ENCODE measurements at places on chromosomes 4 and X. TPM values are rescaled to one million over a fixed set of nuclear protein-coding genes. Genes with fewer than 3 reads are reported as not detected.

Gene SLC25A43
- 14.1 TPM for total RNA-seq

- no peak overlapping the region for H3K27ac ChIP-seq
- DNase-seq, result no peak
- H3K27me3 ChIP-seq, result no peaks in the 10 kb centered on the region
Measured at GRCh38 chrX:80705379-80705778, 104.3 kb downstream of the BRWD3 start.

DNA sequence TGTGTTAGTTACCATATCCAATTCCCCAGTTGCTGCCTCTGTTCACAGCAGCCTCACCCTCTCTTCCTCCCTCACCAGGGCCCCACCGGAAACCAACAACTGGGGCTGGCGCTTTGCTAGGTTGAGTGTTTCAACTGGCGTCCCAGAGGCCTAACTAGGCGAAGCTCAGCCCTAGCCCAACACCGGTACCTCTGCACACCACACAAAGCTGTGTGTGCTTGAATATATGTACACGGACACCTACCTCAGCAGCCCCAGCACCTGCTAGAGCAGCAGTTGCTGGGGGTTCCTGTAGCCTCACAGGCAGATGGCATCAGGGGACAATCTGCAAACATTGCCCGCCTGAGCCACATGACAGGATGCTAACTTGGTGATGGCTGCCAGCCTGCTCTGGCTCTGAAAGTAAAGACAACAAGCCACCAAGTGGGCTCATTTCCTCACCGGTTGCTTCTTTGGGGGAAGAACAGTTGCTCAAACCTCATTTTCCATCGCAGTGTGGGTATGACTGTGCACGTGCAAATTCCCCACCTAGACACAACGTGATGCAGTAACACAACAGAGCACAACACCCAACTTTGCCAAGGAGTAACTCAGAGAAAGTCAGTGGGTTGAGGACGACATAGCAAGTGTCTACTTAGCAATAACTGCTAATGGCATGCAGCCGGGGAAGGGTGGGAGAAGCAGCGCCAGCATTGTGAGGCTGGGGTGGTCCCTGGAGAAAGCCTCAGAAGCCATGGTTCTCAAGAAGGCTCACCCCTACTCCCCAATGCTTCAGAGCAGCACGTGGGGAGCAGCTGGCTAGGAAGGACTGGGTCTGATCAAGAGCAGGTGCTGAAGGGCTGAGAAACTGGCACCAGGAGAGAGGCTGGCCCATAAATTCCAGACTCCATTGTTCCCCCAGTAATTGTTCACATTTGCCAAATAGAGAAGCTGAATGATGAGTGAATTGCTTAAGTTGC is 139.5 kb downstream of the SH3KBP1 start:
- H3K27me3 ChIP-seq, result no peaks in the 10 kb centered on the region
- no peaks in the 10 kb centered on the region for H3K36me3 ChIP-seq
- no peak for DNase-seq
- H3K4me1 ChIP-seq, result peaks cover 61% of the 10 kb centered on the region

- peaks cover 3% of the 10 kb centered on the region for H3K36me3 ChIP-seq
- no peaks in the 10 kb centered on the region for H3K27me3 ChIP-seq
- no peak overlapping the region for H3K4me3 ChIP-seq
- peaks cover 15% of the 10 kb centered on the region for H3K4me1 ChIP-seq
- DNase-seq, result peak; percentile 72
Measured at GRCh38 chr4:103091601-103092223, 7.9 kb downstream of the BDH2 start.

- no peak overlapping the region for H3K4me3 ChIP-seq
- H3K4me1 ChIP-seq, result no peaks in the 10 kb centered on the region
- H3K27me3 ChIP-seq, result no peaks in the 10 kb centered on the region
- no peak for DNase-seq
- no peak overlapping the region for H3K27ac ChIP-seq
Measured at GRCh38 chrX:38494239-38494823, 67.0 kb upstream of the TSPAN7 start.

Gene VMA21
- 42.4 TPM for total RNA-seq

Gene ASMT
- not detected for total RNA-seq

Gene RHOXF2B
- total RNA-seq, result not detected

DNA sequence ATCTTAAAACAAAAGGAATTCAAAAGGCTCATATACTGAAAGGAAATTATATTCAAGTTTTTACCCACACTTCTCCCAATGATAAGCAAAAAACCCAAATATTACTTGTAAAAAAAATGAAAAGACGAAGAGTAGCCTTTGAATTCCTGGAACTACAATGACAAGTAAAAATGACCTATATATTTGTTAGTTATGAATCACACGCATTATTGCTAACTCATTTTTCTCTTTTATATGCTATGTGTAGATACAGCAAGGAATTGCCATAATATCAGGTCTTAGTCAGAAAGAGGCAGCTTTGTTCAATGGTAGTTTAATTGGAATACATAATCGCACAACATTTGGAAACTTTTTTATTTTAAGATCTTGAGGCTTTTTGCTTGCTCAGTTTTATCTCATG is 22.7 kb upstream of the ASB5 start:
- H3K4me1 ChIP-seq, result no peaks in the 10 kb centered on the region
- no peak overlapping the region for H3K4me3 ChIP-seq
- H3K27ac ChIP-seq, result no peak overlapping the region
- no peak for DNase-seq
- H3K27me3 ChIP-seq, result no peaks in the 10 kb centered on the region

DNA sequence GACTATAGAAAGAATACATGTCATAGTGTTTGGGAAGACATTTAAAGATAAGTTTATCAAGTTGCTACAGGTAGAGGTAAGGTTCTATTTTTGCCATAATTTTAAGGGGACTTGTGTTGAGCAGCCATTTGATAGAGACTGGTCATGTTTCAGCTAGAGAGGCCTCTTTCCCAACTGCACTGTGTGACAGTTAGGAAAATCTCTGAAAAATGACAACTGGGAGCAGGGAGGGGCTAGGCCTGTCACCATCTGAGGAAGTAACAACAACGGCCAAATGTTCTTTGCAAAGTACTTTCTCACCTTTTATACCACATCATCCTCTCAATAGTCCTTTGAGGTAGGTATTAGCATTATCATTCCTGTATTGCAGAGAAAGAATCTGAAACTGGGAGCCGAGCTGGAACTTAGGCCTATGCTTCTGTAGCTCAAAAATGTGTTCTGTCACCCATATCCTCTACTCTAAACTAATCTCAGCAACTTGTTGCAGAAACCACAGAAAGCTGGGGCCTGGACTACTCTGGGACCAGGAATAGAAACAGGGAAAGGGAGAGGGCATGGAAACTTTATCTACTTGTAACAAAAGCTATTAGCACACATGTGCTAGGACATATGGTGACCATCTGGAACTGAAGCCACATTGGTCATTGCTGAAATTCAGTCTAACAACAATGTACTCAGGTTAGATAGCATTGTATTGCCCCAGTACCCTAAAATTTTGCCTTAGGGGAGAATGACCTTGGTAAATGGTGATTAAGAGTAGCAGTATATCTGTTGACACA is 198.9 kb downstream of the MID1IP1 start:
- no peak for DNase-seq
- H3K4me3 ChIP-seq, result no peak overlapping the region

Gene MAGEA9B
- total RNA-seq, result 0.07 TPM

DNA sequence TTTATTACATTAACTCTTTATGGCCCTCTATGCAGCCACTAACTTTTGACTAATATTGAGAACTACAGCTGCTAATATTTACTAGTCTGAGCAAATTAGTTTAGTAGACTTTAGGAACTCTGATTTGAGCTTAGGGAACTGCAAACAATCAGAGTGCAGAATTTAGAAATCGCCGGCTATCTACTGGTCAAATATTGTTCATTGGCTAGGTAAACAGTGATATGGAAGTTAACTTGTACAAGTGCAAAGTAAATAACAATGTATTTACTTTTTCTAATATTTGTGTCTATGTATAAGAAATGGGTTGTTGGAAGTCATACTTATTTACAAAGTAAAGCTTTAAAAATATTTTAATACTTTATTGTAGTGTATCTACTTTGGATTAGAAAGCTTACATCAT is 279.6 kb downstream of the CFAP299 start:
- DNase-seq, result peak; percentile 47
- H3K4me3 ChIP-seq, result no peak overlapping the region
- H3K27me3 ChIP-seq, result no peaks in the 10 kb centered on the region
- H3K36me3 ChIP-seq, result no peaks in the 10 kb centered on the region
- H3K4me1 ChIP-seq, result no peaks in the 10 kb centered on the region

Gene CYTL1
- not detected for total RNA-seq

Gene IBSP
- total RNA-seq, result not detected

Gene PHKA1
- total RNA-seq, result 6.8 TPM

GRCh38 chrX:12898073-12898472 is 8.3 kb upstream of the TLR8 start:
- H3K36me3 ChIP-seq, result no peaks in the 10 kb centered on the region
- DNase-seq, result no peak
- H3K4me1 ChIP-seq, result no peaks in the 10 kb centered on the region
- H3K27me3 ChIP-seq, result no peaks in the 10 kb centered on the region
- H3K27ac ChIP-seq, result no peak overlapping the region
- H3K4me3 ChIP-seq, result no peak overlapping the region

DNA sequence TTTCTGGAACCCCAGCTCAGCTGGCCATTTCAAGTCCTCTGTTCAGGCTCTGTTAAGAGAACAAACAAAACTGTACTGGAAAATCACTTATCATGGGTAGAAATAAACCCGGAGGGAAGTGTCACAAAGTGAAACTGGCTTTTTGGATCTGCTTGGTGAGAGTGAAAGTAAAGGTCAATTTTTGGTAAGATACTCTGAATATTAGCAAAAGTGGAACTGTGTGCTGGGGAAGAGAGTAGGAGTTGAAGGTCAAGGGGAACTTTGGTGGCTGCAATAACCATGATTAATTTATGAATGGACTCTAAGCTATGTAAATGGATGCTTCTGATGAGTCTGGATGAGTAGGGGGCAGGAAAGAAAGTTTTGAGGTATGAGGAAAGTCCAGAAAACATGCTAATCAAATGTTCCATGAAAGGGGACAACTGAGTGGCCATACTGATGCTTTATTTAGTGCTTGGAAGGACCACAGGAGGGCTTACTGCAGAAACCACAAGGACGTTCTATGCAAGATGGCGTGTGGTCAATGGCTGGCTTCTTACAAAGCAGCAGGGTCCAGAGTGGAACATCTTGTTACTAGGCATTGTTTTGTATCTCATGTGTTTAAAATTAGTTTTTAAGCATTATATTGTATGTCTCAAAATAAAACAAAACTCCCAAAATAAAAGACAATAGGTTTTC is 36.8 kb upstream of the TNIP3 start:
- H3K4me1 ChIP-seq, result no peaks in the 10 kb centered on the region
- DNase-seq, result no peak
- no peak overlapping the region for H3K27ac ChIP-seq

Gene CXCL11
- not detected for total RNA-seq

DNA sequence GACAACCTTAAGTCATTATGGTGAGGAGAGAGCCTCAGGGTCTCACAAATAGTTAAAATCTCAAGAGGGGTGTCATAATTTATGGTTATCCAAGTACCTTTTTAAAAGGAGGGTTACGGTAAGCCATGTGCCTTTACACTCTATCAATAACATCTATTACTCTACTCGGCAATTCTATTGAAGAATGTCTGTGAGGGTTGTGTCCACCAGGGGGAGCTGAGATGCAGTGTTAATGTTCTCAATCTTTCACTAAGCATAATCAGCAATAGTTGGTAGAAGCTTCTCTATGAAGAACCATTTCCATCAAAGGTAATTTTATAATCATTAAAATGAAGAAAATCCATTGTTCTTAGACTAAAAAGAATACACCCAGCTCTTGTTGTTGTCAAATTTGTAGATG is 457.4 kb downstream of the CENPC start:
- H3K4me1 ChIP-seq, result no peaks in the 10 kb centered on the region
- H3K4me3 ChIP-seq, result no peak overlapping the region
- no peak overlapping the region for H3K27ac ChIP-seq
- no peaks in the 10 kb centered on the region for H3K27me3 ChIP-seq
- DNase-seq, result peak; percentile 27

GRCh38 chr4:4659871-4660651 is 118.2 kb upstream of the STX18 start:
- H3K27ac ChIP-seq, result no peak overlapping the region
- DNase-seq, result no peak
- no peak overlapping the region for H3K4me3 ChIP-seq
- H3K27me3 ChIP-seq, result no peaks in the 10 kb centered on the region
- H3K4me1 ChIP-seq, result peaks cover 23% of the 10 kb centered on the region
- no peaks in the 10 kb centered on the region for H3K36me3 ChIP-seq

DNA sequence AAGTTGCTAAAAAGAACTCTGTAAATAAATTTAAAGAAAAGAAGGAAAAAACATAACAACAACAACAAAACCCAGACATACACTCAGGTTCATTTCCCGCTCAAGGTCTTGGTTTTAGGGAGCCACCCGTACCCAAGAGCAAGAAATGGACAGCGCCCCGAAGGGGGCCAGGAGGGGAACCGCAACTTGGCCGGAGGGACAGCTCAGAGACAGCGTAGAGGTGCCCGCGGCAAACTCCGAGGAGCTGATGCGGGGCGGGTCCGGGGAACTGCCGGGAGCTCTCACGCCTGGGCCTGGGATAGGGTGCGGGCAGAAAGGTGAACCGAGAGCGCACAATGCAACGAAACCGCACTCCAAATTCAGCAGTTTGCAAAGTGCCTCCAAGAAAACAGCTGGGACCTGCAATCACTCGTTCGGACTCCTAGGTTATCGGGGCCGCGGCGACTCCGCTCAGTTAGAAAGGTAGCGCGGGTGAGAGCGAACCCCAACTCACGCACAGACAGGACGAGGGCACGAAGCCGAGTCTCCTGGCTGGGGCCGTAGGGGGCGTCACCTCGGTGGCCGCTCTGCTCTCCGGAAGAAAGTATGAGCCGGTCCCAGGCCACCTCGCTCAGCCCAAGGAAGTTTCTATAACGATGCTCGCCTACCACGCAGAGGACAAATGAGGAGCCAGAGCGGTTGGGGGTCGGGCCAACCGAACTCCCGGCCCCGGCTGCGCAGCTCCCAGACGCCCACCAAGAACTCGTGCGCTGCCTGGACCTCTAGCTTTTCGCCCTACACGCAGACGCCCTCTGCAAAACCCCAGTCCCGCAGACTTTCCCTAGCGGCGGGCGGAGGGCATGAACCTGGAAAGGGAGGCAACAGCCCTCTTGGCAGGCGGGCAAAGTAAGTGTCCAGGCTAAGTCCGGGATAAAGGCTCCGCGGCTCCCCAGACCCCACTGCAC is 1.4 kb downstream of the NDNF start:
- peaks cover 43% of the 10 kb centered on the region for H3K27me3 ChIP-seq
- peaks cover 6% of the 10 kb centered on the region for H3K4me1 ChIP-seq
- no peak overlapping the region for H3K4me3 ChIP-seq
- no peak overlapping the region for H3K27ac ChIP-seq
- DNase-seq, result no peak

Gene SPIN2A
- 0.60 TPM for total RNA-seq

Gene ALB
- 22,625 TPM for total RNA-seq

DNA sequence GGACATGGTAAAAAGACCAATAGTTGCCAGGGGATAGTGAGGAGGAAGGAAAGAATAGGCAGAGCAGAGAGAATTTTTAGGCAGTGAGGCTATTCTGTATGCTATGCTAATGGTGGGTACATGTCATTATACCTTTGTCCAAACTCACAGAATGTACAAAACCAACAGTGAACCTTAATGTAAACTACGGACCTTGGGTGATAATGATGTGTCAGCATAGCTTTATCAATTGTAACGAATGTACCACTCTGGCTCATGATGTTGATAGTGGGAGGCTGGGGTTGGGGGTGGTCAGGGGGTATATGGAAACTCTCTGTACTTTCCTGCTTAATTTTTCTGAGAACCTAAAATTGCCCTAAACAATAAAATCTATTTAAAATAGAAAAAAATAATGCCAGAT is 37.7 kb upstream of the ACSL4 start:
- H3K4me3 ChIP-seq, result no peak overlapping the region
- no peak overlapping the region for H3K27ac ChIP-seq
- no peak for DNase-seq
- peaks cover 22% of the 10 kb centered on the region for H3K4me1 ChIP-seq
- no peaks in the 10 kb centered on the region for H3K36me3 ChIP-seq
